ENCODE measurements at places on chromosomes 7 and 10. TPM values are rescaled to one million over a fixed set of nuclear protein-coding genes. Genes with fewer than 3 reads are reported as not detected.

LRGUK gene
- total RNA-seq, result under 0.01 TPM

GRCh38 chr10:119404719-119405519 is 137.6 kb downstream of the RGS10 start:
- no peak for DNase-seq

PRR15 gene
- not detected for total RNA-seq

DNA sequence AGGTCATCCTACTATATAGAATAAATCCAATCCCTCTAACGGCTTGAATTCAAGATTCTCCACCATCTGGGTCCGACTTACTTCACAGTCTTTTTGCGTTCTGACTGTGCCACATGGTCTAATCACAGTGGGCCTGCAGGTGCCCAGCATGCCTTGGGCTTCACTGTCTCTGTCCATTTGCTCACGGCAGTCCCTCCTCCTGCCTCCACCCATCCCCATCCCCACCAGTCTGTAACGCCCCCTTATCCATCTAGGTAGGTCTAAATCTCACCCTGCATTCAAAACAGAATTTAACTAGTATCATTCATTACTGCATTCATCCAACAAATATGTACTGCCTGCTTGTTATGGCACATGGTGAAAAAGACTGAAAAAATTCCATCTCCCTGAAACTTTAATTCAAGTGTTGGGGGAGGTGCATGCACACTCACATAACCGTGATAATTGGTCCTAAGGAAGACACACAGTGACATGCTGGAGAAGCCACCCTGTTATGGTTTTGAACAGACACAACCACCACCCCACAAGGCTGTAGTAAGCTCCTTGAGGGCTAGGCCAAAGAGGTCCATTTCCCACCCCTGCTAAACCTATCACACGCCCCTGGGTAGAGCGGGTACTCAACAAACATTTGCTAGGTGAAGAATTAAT is 24.2 kb downstream of the SORBS1 start:
- peak; percentile 59 for DNase-seq

ZFAND2A gene
- 18.7 TPM for total RNA-seq

CARD11 gene
- total RNA-seq, result not detected

DNA sequence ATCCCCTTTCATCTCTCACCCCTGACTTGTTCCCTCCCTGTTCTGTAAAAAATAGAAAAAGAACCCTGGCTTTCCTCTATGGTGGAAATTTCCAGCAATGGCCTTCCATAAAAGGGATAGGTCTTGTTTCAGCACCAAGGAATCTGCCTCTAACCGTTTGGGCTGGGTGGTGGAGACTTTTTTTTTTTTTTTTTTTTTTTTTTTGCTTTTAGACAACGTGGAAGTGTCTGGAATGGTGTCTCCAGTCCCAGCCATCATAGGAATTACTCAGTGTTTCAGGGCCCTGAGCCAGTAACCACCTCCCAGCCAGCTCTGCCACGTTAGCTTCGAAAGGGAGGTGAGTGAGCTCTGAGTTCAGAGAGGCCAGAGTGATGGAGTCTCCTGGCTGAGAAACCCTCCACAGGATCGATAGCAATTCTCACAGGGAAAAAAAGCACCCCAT is 97.3 kb upstream of the COL1A2 start:
- DNase-seq, result peak; percentile 98

HOXA2 gene
- 1.0 TPM for total RNA-seq

CDHR1 gene
- total RNA-seq, result not detected

DNA sequence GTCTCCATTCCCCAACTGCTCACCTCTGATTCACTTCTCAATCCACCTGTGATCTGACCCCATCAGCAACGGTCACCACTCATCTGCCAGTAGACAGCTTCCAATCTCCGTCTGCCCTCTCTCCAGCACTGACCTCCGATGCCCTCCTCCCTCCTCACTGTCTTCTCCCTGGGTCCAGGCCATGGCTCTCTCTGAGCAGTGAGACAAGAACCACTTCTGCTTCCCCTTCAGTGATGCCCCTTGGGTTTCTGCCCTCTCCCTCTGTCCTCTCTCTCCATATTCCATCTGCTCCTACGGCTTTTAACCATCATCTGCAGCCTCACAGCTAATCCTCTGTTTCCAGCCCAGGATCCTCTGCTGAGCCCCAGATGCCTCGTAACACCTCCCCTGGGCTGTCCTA is 55.5 kb upstream of the OPALIN start:
- DNase-seq, result no peak

DNA sequence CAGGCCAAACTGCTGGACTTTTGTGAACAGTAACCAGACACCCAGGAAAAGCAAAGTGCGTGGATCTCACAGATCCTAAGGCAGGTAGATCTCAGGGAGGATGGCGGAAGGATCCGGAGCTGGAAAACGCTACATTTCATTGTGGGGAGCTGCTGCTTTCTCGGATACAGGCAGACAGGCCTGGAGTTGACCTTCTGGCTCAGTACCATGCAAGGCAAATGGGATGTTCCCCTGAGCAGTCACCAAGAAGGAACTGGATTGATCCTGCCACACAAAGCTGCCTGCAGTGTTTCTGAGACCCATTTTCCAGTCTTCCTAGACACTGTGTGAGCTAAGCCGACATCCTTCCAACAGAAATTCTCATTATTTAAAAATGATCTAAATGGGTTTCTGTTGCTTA is 65.5 kb downstream of the ZRANB1 start:
- DNase-seq, result no peak

NUTM2D gene
- 1.3 TPM for total RNA-seq

DNA sequence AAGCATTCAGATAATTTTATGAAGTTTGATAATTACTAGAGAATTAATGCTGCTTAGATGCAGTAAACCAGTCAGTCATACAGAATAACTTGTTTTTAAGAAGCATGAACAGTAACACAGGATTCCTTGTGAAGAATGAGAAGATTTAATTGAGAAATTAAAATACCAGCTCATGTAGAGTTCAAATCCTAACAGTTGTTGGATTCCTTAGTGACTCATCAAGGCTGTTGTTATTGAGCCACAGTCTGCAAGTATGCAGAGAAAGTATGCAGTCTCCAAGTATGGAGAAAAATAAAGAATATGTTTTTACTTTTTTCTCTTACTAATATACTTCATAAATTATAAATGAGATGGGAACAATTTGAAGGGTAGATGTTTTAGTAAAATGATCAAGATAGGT is 30.2 kb upstream of the CYP26C1 start:
- peak; percentile 84 for DNase-seq
